NCI-H2107 (cell line): ENCODE measurements at places on chromosomes 6 and 20.

DNA sequence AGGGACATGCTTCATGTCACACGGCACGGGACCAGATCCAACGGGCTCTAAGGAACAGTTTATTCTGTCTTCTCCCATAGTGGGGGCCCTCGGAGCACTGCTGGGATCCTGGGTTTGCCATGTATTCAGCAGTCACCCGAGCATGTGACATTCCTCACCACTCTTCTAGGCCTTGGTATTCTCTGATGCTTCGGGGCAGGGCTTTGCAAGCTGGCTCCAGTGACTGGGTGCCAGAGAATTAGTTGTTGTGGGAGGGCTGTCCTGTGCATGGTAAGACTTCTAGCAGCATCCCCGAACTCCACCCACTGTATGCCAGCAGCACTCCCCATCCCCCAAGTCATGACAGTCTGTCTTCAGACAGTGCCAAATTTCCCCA lies 5.4 kb downstream of the CCN5 start:
- DNase-seq: no peak

DNA sequence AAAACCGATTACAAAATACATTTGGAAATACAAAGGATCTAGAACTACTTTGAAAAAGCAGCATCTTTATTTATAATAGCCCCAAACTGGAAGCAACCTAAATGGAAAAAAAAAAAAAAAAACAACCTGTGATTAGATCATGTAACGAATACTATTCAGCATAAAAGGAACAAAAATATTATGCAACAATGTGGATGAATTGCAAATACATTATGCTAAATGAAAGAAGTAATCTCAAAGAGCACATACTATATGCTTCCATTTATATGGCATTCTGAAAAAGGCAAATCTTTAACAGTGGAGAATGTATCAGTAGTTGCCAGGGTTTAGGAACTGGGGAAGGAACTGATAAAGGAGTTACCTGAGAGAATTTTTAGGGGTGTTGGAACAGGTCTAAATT lies 28.9 kb downstream of the IRAK1BP1 start:
- no peak for DNase-seq

GRCh38 chr6:116556814-116557415 lies 3.4 kb downstream of the CALHM4 start:
- DNase-seq: no peak

- DNase-seq: no peak
These were observed 538 bp upstream of the ENPP1 start for GRCh38 chr6:131807321-131807643.

DNA sequence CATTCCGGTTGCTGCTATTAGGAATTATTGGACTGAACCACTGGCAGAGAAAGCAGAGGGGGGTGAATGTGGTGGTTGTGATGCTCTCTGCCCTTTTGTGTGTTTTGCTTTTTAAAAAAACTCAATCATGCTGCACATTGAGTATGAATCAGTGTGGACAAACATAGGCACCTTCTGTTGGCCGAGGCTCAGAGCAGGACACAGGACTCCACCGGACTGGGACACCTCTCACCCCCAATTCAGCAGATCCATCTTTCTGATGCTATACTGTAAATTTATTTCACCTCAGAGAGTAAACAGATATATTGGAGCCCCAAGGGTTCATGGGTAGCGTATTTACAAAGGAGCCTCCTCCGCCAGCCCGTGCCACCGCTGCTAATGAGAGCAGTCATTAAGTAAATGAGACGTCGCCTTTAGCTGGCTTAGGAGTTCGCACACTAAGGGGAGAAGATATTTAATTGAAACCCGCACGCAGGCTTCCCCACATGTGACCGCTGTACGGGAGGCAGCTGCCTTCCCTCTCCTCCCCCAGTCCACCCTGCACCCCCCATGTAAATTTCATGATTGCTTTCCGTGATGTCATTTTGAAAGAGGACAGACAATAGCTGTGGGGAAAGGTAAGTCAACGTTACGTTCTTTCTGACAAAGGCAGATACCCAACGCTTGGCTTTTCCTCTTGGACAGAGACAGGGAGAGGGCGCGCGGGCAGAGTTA lies at the start of gene MYT1:
Gene MYT1, plus strand, starts transcription at position 330 of the 714 bp plus-strand sequence. CDS start 34,410 bp downstream, outside the sequence.
- DNase-seq: peak; percentile 80

- peak; percentile 27 for DNase-seq
These were observed 86.4 kb upstream of the CLDN20 start for GRCh38 chr6:155177363-155177961.

GRCh38 chr6:142934599-142934998 lies 10.4 kb downstream of the HIVEP2 start:
- DNase-seq: no peak

DNA sequence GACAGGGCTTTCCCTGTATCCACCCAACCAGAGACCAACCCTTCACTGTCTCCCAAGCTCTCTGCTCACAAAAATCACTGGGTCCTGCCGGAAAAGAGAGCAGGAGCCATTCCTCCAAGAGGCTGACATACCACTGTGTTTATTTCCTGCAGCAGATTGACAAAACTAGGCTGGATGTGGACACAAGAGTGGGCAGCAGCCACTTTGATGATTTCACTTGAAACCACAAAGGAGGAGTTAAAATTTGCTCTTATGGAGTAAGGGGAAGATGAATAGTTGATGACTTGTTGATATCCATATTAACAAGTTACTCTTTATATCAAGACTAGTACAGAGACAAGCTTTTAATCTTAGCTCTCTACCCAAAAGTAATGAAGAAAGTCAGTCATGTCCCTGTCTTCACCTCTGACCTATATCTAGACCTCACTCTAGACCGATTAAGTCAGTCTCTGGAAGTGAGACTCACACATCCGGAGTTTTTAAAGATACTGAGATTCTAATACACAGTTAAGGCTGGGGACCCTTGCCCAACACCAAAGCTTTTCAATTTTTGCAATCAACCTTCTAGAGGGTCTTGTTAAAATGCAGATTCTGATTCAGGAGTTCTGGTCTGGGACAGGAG lies 73.8 kb downstream of the SCML4 start:
- no peak for DNase-seq

DNA sequence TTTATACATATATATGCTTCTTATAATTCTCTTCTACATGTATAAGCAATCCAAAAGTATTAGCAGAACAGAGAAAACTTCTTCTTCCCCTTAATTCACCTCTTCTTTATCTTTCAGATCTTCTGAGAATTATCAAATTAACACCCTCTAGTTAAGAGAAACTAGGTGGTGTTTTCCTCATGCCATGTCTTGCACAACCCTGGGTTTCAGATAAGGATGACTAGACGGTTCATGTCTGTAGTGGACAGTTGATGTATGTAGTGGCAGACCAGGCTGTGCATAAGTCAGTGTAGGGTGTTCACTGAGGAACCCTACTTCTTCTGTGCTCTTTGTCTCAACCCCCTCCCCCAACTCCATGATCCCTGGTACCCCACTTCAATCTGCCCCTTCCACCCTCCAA lies 187.3 kb downstream of the SAMD5 start:
- no peak for DNase-seq

- DNase-seq: no peak
These were observed 162.6 kb downstream of the DNAH8 start for GRCh38 chr6:38877721-38878120.

DNA sequence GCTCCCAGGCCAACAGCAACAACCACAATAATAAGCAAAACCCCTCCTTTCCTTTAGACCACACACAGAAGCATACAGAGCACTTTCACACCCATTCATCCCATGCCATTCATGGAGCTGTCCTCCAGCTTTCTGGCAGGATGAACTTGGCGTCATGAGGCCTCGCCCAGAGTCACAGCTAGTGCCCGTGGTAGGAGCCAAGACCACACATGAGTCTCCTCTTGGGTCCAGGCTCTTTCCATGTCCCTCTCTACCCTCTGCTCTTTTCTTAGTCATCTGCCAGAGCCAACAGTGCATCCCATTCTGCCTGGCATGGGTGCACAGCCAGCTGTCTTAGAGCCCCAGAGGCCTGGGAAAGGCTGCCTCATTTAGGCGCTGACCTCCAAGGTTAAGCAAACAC lies 1.8 kb upstream of the TGM3 start:
- no peak for DNase-seq

DNA sequence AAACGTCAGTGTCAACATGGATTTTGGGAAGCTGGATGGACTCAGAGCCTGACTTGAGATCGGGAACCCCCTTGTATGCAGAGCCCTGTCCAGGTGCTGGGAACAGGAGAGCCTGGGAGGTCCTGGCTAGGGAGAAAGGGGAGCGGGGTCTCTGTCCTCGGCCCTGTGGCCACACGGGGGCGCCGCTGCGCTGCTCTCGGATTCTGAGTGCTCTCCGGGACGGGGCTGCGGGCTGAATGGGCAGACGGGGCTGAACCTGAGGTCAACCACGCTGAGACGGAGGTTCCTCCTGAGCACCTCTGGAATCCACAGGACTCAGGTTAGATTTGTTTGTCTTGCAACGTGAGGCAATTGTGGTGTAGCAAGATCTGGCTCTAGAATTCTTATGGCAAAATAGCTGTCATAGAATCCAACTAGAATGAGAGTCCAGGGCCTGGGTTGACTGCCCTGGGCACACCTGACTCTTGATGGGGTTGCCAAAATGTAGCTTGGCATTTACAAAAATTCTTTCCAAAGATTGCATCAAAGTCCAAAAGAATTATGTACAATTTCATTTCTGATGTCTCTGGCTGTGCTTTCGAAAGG lies 20.6 kb upstream of the HLA-F start:
- DNase-seq: no peak

DNA sequence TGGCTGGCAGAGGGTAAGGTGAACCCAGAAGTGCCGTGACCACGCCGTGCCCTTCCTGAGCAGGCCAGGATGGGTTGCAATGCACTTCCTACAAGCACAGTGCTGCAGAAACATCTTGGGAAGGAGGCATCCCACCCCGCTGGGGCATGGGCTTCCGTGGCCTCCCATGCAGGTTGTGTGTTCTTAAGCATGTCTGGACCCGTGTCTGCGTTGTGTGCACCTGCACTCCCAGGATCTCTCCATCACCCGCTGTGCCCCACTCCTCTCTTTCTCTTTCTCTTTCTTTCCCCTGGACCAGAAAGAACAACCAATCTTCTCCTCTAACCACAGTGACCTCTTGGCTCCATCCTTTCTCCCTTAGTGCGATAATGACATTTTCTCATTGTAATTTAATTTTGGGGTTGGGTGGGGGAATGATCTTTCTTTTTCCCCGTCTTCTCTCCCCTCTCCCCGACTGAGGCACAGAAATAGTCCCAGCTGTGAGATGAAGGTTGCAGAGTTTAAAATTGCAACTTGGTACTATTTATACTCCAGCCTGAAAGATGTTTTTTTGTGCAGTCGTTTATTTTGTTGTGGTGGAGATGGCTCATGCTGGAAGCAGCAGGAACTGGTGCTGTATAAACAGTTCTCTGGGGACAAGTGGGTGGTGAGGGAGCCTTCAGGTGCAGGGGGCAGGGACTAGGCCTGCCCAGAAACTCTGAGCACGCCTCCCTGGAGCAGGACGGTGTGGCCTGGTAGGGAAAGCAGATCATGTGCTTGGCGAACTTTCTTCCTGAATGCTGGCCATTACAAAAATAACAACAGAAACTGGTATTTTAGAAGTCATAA lies 20.5 kb downstream of the BCAS4 start:
- no peak for DNase-seq

DNA sequence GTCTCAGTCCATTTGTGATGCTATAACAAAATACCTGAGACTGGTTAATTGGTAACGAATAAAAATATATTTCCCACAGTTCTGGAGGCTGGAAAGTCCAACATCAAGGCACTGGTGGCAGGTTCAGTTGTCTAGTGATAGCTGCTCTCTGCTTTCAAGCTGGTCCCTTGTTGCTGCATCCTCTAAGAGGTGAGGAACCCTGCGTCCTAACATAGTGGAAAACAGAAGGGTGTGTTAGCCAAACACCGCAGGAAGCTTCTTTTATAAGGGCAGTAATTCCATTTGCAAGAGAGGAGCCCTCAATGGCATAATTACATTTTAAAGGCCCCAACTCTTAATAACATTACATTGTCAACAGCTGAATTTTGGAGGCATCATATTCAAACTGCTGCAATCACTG lies 372.7 kb downstream of the ADGRB3 start:
- no peak for DNase-seq

- DNase-seq: no peak
These were observed 47.6 kb downstream of the FIG4 start for GRCh38 chr6:109738667-109739066.

GRCh38 chr6:118743746-118744145 lies 92.4 kb upstream of the CEP85L start:
- no peak for DNase-seq

- no peak for DNase-seq
These were observed 66.8 kb upstream of the NT5E start for GRCh38 chr6:85383042-85383441.

GRCh38 chr6:14834851-14835530 lies 410.9 kb upstream of the JARID2 start:
- DNase-seq: no peak

DNA sequence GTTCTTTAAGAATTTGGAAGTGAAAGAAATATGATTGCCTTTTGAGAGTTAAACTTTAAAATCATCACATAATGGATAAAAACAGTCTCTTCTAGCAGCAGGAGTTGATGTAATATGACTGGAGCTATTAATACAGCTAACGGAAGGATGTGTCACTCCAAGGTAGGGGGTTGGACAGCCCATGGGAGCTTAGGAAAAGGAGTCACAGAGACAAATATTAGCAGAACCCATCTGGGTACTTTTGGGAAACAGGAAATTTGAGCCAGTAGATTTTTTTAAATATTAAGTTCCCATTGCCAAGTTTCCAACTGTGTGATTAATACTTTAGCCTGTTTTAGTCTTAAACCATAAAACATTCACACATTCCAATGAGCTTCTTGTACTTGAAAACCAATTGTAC lies 164.7 kb upstream of the RIMS1 start:
- DNase-seq: no peak

DNA sequence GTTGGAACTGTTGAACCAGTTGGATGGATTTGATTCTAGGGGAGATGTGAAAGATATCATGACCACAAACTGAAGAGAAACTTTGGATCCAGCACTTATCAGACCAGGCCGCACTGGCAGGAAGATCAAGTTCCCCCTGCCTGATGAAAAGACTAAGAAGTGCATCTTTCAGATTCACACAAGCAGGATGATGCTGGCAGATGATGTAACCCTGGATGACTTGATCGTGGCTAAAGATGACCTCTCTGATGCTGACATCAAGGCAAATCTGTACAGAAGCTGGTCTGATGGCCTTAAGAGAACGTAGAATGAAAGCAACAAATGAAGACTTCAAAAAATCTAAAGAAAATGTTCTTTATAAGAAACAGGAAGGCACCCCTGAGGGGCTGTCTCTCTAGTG lies 72.8 kb upstream of the CDYL start:
- DNase-seq: no peak
